Ecto neural progenitor cell (in vitro differentiated cells): ENCODE measurements at places on chromosomes 13 and 19.

DNA sequence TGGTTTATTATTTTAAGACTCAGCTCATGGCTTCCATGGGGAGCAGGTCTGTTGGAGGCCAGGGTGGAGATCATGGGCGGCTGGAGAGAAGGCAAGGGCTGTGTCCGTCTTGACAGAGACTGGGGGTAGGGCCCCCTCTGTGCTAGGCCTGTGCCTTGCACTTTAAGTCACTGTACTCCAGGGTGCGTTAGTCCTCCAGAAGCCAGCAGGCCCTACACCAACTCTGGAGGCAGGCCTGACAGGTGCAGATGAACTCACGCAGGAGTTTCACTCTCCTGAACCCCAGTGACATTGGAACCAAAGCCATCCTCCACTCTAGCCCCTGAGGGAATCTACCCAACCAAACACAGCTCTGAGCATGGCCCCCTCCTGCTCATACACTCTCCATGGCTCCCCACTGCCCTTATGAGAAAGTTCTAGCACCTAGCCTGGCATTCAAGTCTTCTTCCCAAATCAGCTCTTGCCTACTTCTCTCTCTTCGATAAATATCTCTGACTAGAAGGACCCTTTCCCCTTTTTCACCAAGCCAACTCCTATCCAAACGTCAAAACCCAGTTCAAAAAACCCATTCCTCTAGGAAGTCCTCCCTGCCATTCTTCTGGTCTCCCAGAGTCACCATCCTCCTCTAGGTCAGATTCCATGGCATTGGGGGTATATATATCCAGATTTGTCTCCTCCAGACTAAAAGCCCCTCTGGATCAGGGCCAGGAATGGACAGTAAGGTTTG, 15.1 kb downstream of the MEF2B start:
- no peak for DNase-seq

GRCh38 chr13:77555246-77555645, 19.7 kb downstream of the SCEL start:
- DNase-seq: no peak

DNA sequence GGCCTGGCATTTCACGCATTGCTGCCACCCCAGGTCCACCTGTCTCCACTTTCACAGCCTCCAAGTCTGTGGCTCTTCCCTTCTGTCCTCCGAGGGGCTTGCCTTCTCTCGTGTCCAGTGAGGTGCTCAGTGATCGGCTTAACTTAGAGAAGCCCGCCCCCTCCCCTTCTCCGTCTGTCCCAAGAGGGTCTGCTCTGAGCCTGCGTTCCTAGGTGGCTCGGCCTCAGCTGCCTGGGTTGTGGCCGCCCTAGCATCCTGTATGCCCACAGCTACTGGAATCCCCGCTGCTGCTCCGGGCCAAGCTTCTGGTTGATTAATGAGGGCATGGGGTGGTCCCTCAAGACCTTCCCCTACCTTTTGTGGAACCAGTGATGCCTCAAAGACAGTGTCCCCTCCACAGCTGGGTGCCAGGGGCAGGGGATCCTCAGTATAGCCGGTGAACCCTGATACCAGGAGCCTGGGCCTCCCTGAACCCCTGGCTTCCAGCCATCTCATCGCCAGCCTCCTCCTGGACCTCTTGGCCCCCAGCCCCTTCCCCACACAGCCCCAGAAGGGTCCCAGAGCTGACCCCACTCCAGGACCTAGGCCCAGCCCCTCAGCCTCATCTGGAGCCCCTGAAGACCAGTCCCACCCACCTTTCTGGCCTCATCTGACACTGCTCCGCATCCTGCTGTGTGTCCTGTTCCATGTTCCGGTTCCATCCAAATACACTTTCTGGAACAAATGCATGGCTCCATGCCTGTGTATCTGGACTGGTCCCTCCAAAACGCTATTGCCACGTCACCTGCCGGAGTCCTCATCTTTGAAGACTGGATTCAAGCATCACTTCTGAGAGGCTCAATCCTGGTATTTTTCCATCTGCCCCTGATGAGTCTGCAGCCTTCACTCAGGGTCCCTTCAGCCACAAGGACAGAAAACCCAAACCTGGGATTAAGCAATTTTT, 10.7 kb upstream of the DHDH start:
- no peak for DNase-seq

DNA sequence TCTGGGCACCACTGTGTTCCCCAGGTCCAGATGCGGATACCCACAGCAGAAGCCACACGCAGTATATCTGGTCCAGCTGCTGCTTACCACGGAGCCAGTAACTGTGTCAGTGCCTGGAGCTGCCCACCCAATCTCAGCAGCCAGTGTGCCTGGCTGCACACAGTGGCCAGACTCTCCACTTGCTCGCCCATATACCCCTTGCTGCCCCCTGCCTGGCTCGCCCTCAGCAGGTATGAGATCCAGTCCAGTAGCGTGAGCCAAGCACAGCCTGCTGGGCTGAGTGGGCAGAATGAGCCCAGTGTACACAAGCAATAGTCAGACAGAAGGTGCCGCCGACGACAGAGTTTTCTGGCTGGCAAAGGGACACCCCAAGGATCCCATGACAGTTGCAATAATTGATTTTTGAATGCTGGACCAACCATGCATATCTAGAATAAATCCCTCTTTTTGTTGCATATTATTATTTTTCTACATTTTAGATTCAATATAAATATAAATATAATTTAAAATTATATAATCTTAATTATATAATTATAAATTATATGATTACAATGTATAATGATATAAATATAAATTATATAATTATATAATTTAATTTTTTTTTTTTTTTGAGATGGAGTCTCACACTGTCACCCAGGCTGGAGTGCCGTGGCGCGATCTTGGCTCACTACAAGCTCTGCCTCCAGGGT, 918.8 kb upstream of the MIR17HG start:
- no peak for DNase-seq

DNA sequence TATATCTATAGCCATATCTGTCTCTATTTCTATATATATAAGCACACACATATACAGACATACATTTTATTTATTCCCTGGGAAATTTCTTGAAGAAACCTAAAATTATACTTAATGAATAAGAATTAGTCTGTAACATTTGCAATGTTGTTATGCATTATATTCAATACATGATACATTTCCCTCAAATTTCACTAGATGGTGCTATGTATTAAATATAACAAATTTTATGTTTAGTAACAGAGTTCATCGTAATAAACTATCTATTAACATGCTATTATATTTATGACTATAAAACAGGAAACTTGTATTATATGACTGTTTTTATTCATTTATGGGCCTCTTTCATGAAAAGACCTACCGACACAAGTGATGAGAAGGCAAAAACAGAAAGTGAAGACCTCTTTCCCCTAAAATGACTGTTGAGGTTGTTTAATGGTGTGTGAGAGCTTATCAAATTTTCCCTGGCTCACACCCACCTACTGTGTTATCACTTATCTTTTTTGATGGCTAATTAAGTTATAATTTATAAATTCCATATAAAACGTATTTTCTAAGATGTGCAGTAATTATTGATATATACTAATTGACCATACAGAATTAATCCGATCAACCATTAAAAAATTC, 881.9 kb downstream of the SLITRK6 start:
- DNase-seq: no peak

DNA sequence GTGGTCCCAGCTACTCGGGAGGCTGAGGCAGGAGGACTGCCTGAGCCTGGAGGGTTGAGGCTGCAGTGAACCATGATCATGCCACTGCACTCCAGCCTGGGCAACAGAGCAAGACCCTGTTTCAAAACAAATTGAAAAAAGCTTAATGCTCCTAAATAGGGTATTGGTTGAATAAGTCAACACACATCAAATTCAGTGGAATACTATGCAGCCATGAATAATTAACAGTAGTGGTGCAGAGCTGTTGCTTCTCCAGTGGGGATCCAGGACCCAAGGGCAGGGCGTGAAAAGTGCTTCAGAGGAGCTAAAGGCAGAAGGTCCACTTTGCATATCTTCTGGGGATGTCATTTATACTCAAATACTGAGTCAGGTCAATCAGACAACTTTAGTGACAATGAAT, 18.2 kb downstream of the SIGLEC8 start:
- no peak for DNase-seq

- no peak for DNase-seq
Measured at GRCh38 chr19:28636016-28636629, 576.8 kb downstream of the UQCRFS1 start.
